T-helper 22 cell (primary cell): ENCODE measurements at places on chromosomes 5 and 9.

GRCh38 chr5:167937635-167937998 lies 353.8 kb upstream of the WWC1 start:
- DNase-seq, result no peak

DNA sequence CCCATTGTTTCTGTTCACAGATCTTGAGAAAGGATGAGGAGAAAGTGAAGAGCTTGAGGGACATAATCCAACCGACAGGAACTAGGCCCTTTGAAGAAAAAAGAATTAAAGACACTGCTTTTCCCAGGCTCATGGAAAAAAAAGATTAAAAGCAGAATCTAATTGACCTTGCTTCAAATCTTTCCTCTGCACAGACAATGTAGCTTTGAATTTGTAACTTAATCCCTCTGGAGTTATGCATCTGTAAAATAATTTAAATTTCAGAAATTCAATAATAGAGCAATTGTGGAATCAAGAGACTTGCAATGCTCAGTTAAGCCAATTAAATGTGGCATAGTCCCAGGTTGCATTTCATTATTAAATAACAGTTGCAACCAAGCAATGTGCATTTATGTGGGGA lies 64.6 kb downstream of the SVEP1 start:
- no peak for DNase-seq

DNA sequence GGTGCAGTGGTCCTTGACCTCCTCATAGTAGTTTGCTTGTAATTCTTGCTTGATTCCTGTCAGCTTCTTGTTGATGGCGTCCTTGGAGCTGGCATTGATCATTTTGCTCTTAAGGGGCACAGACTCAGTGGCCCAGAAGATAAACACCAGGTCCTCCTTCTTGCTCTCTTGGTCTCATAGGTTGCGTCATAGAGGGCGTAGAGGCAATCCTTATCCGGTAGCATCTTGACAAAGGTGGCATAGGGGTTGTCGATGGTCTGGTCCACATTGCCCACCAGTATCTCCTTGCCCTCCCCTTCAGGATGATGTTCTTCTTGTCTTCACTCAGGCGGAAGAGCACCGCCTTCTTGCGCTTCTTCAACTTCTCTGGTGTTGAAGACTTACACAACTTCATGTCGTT lies 19.2 kb downstream of the CCDC125 start:
- no peak for DNase-seq

DNA sequence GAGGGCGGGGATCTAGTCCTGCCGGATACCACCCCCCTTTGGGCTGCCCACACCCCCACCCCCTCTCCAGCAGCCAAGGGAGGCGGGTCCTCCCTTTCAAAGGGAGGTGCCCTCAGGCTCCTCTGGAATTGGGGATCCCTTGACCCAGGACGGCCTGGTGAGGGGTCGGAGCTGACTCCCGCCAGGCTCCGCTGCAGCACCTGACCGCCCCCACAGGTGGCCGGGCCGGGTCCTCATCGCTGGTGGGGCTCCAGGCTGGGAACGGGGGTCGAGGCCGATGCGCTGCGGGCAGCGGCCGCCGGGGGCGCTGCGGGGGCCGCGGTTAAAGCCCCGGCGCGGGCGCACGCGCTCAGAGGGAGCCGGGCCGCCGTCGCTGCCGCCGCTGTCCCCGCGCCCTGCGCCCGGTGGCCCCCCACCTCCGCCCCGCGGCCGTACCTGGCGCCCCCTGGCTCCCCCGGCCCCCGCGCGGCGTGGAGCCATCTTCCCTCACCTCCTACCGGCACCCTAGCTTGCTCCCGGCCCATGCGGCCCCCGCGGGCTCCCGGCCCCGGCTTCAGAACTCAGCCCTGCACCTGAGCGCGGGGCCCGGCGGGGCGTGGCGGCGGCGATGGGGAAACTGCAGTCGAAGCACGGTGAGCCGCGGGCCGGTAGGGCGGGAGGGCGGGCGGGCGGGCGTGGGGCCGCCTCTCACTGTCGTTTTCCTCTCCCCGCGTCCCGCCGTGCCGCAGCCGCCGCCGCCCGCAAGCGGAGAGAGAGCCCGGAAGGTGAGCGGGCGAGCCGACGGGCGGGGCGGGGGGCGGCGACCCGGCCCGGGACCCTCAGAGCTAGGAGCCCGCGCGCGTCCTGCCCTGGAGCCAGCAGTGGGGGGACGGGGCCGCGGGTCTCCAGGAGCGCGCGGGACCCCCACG lies at the start of gene NKD2:
NKD2 (plus strand) TSS at position 352 of the 908 bp plus-strand sequence; CDS start at position 608, 256 bp downstream.
- DNase-seq, result no peak

- no peak for DNase-seq
Measured at GRCh38 chr5:10381803-10382202, 28.3 kb downstream of the MARCHF6 start.

GRCh38 chr9:3929345-3930047 lies 370.4 kb downstream of the GLIS3 start:
- no peak for DNase-seq

DNA sequence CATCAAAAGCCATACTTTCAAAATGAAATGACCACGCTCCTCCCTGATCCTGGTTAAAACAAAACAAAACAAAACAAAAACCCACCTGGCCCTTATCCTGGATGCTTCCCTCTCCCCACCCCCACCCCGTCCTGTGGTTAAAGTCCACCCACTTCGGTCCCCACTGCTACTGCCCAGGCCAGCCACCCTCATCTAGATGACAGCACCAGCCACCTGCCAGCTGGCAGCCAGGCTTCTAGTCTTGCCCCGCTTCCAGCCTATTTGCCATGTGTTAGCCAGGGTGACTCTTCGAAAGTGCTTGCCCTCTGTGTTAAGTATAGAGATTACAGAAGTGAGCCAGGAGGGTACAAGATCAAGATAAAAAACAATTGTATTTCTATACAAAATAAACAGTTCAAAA lies 27.5 kb upstream of the NCS1 start:
- DNase-seq, result no peak

- DNase-seq, result no peak
Measured at GRCh38 chr5:105677291-105677690, 1993.4 kb downstream of the EFNA5 start.

- no peak for DNase-seq
Measured at GRCh38 chr5:167626341-167627123, 664.9 kb upstream of the WWC1 start.

GRCh38 chr9:79023134-79023580 lies 548.6 kb upstream of the TLE4 start:
- DNase-seq, result no peak

GRCh38 chr9:17813798-17814197 lies 234.9 kb downstream of the SH3GL2 start:
- DNase-seq, result no peak

GRCh38 chr5:40480392-40480791 lies 199.3 kb upstream of the PTGER4 start:
- DNase-seq, result no peak

DNA sequence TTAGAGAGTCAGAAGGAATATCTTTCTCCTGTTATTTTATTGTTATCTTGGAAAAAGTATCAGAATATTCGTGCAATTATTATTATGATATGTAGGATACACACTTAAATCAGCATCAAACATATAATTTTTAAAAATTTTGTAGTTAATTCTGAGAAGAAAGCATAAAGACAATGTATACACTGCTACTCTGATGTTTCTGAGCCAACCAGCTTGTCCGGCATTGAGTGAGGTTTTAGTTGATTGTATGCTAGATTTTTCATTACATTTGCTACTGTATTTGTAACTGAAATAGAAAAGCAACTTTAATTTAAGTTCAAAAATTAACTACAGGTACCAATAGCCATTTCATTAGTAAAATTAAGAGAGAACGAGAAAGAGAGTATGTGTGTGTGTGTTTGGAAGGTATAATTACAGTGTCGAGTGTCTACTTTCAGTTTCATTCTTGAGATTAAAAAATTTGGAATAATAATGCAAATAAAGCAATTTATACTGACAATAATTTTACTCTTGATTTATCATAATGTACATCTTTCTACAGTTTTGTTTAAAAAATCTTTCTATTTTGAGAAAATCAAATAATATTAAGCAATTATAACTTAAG lies 160.4 kb upstream of the CDH12 start:
- DNase-seq, result no peak

GRCh38 chr5:31452314-31452713 lies 79.6 kb downstream of the DROSHA start:
- DNase-seq, result no peak

- DNase-seq, result no peak
Measured at GRCh38 chr9:128764361-128764760, 7.4 kb downstream of the ZER1 start.

- DNase-seq, result no peak
Measured at GRCh38 chr9:27625751-27626150, 52.5 kb upstream of the C9orf72 start.

- no peak for DNase-seq
Measured at GRCh38 chr5:154788212-154788611, 33.0 kb downstream of the LARP1 start.
